ENCODE measurements at places on chromosomes 2 and 18.

DNA sequence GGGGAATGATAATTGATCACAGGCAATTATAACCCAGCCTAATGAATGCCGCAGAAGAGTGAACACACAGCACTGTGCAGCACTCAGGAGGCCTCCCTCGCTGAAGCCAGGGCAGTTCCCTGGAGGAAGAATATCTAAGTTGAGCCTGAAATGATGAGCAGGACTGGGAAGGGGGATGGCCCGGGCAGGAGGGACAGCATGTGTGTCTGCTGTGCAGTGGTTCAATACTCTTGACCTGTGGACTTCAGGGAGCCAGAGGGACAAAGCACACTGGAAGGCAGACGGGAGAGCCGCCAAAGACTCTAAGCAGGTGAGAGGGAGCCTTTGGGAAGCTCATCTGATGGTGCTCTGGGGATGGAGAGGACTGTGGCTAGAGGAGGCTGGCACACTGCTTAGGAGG, 62.6 kb downstream of the ARHGEF4 start:
- DNase-seq: no peak

- DNase-seq: no peak
These were observed 34.9 kb downstream of the NAB1 start for GRCh38 chr2:190683802-190684201.

- DNase-seq: no peak
These were observed 389.1 kb downstream of the NYAP2 start for GRCh38 chr2:225788571-225789094.

DNA sequence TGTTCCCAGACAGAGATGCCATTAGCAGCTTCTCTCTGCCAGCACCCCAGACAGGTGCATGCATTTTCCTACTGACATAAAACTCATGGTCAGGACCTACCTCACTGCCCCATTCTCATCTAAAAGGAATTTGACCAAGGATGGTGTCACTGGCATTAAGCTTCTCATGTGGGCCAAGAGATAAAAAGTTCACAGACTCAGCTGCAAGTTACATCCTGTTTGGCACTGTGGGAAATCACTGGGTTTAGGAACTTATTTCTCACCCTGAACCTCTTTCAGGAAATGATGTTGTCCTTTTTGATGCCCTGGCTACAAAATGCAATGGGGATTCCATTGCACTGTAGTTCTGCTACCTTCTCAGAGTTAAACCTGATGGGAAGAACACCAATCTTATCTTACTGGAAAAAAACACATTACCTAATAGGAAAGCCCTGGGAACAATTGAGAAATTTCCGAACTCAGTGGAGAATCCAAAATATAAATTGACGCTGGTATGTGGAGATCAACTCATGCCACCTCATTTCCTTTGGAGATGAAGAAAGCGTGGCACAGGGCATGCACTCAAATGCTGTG, 252.1 kb upstream of the COPS8 start:
- DNase-seq: no peak

DNA sequence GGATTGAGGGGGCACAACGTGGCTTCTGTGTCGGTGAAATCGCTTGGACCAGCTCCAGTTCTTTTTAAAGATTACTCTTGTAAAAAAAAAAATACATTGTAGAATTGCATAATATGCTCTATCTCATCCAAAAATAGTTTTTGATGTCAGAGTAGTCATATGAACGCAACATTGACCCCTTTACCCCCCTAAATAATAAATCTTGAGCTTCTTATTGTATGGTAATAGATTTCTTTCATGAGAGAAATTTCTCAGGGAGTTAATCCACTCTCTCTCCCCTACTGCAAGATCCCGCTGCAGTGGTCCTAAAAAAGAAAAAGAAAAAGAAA, 50.2 kb upstream of the PAIP2B start:
- DNase-seq: no peak

- no peak for DNase-seq
These were observed 86.8 kb upstream of the IL1R2 start for GRCh38 chr2:101904916-101905315.

- DNase-seq: no peak
These were observed 81.1 kb upstream of the TTC39C start for GRCh38 chr18:23933407-23933806.

DNA sequence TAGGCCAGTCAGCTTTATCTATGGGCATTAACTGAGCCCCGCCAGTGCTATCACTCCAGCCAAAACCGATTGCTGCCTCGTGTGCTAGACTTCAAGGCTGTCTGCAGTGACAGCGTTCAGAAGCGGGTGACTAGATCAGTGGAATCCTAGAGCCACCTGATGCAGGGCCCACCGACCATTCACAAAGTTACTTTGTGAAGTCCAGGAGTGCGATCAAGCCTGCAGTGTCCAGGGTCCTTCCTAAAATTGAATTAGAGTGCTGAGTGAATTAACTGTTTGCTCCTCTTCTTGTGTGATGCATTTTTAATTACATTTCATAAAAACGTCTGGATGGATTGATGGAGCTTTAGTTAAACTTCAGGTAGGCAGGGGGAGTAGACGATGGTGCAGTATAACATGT, 13.9 kb downstream of the PCARE start:
- no peak for DNase-seq

- DNase-seq: peak; percentile 68
These were observed 239.8 kb downstream of the HAUS1 start for GRCh38 chr18:46343931-46344372.

DNA sequence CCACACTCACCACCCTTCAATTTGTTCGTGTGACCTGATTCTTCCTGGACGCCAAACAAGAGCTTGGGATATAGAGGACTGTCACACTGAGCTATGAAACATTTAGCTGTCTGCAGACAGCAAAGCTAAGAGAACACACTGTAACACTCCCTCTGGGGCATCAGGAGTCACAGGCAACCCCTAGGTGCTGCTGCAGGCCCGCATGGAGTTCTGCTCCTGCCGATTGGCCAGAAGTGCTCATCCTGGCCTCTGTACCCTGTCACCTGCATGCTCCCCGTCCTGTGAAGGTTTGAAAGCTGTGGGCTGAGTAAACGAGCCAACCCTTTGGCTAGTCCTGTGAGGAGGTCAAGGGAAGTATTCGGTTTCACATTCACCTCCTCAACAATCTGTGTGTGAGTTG, 73.7 kb downstream of the PDK1 start:
- DNase-seq: no peak

DNA sequence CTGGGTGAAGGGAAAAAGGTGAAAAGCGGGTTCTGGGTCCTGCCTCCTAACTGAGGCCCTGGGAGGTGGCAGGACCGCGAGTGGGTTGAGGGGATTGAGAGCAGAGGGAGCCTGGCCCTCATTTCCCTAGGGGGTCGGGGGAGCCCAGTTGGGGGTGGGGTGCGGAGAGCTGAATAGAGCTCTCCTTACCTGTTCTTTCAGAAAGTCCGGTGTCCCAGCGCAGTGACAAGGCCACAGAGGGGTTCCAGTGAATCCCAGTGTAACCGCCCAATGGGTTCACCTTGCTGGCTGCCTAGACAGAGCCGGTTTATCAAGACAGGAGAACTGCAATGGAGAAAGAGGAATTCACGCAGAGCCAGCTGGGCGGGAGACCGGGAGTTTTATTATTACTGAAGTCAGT, 22.4 kb downstream of the TMEM177 start:
- no peak for DNase-seq

GRCh38 chr2:192275632-192276031, 80.9 kb upstream of the TMEFF2 start:
- DNase-seq: no peak

- no peak for DNase-seq
These were observed 213.0 kb downstream of the PID1 start for GRCh38 chr2:229057976-229058553.

DNA sequence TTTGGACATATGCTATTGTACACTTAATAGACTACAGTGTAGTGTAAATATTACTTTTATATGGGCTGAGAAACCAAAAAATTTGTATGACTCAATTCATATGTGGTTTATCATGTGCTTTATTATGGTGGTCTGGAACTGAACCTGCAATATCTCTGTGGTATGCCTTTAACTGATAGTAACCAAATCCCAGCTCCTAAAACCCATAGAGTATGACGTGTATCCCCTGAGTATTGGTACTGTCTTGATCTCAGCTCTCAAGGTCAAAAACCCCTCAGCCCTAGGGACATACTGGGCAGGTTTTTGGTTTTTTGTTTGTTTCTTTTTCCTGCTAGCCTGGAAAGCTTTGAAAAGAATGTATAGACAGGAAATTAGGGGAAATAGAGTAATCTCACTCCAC, 42.2 kb upstream of the ARHGAP15 start:
- no peak for DNase-seq

- DNase-seq: no peak
These were observed 510.5 kb upstream of the TNP1 start for GRCh38 chr2:217370391-217370790.

DNA sequence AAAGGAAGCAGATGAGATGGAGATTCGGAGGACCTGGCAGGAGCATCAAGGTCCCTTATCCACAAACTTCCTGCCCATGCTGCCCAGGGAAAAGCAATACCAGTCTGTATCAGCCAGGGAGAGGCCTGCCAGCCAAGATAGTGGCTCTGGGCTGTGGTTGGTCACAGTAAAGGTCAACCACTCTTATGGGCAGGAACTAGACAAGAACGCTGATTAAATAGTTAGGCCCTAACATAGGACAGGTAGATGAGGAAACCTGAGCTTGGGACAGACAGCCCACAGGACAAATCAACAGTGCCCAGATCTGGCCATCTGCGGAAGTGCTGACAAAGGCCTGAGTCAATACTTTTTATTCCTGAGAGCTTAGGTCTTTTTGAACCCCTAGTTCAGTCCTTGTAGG, 10.7 kb downstream of the PSTPIP2 start:
- no peak for DNase-seq

- no peak for DNase-seq
These were observed 41.9 kb upstream of the AAK1 start for GRCh38 chr2:69685321-69686048.

- no peak for DNase-seq
These were observed 24.5 kb upstream of the LPIN2 start for GRCh38 chr18:3037423-3037915.

- DNase-seq: no peak
These were observed 218.2 kb downstream of the ZBTB7C start for GRCh38 chr18:48190994-48191393.

DNA sequence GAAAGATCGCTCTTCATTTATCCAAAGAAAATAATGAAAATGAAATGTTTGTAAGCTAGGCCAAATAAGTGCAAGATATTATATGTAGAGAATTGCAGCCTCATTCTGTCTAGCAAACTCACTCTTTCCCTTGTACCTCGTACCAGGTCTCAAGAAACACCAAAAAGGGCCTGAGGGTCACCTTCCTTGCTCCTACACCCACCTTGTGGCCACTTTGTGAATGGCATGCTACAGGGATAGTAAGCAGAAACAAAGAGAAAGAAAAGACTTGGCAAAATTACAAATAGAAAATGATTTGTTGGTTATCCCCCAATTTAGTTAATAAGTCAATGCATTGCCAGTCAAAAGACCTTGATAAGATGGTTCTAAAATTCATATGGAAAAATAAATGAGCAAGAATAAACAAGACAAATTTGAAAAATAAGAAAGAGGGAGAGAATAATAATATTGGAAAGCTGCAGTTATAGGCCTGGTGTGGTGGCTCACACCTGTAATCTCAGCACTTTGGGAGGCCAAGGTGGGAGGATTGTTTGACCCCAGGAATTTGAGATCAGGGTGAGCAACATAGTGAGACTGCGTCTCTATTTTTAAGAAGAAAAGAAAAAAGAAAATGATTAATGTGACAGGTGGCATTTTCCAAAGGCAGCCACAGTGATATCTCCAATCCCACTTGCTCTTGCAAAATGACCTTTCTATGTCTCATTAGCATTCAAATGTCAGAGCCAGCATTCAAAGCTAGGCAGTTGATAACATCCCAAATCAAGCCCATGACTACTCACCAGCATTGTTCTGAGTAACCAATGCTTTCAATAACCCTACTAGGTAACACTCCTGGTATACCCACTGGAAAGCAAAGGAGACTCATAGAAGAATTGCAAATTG, 38.8 kb upstream of the BMP10 start:
- DNase-seq: peak; percentile 70

- DNase-seq: no peak
These were observed 96.0 kb downstream of the WDR7 start for GRCh38 chr18:56747032-56747658.

GRCh38 chr2:24930768-24931167, 10.7 kb upstream of the ADCY3 start:
- DNase-seq: no peak

DNA sequence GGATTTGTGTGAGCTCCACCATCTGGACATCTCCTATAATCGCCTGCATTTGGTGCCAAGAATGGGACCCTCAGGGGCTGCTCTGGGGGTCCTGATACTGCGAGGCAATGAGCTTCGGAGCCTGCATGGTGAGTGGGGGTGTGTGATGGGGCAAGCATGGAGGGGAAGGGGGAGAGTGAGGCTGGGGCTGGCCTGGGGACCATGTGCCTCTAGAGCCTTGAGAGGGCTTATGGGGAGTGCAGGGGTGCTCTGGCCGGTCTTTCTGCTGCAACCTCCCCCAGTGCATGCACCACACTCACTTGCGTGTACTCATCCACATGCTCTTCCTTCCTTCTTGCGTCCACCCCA, 7.9 kb downstream of the STK11IP start:
- no peak for DNase-seq

DNA sequence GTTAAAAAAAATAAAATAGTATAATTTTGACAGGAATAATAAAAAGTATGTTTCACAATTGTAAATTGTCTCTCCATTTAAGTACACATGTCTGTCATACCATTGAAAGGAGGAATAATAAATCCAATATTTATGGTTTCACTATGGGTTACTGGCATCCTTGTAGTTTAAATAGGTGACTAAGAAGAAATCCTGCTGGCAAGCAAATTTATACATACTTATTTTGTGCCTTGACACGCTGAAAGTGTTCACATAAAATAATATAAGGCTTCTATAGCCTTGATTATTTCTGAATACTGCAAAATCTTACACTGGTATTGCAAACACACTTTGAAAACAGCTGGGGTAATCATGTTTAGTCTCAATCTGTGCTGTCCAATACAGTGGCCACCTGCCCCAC, 138.3 kb upstream of the ETAA1 start:
- no peak for DNase-seq

- no peak for DNase-seq
These were observed 52.0 kb downstream of the ZFP36L2 start for GRCh38 chr2:43174368-43174916.

DNA sequence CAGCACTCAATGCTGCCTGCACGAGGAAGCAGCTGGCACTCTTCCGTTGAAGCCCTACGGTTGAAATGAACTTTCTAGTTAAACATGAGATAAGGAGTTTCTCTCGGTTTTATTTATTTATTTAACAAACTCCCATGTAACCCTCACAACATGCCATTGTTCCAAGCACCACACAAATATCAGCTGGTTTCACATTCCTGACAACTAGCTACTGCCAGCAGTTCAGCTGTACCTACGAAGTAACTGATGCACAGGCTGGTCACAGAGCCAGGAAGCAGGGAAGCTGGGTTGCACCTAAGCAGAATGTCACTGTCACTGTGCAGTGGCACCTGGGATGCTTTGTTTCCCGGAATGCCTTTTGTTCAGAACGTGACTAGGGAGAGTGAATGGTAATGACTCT, 18.1 kb downstream of the TIMM21 start:
- no peak for DNase-seq

- no peak for DNase-seq
These were observed 3.0 kb upstream of the ADRA2B start for GRCh38 chr2:96119389-96119751.

GRCh38 chr2:46364797-46365457, 67.7 kb downstream of the EPAS1 start:
- peak; percentile 42 for DNase-seq
